Activated T-cell treated with anti-CD3 and anti-CD28 coated beads, Interleukin-2, amount 50 U/mL, for 72 hours (primary cell): ENCODE measurements at places on chromosomes 11 and 22.
A peak's percentile ranks its signal among the peaks of the same experiment; 100 is the strongest.

DNA sequence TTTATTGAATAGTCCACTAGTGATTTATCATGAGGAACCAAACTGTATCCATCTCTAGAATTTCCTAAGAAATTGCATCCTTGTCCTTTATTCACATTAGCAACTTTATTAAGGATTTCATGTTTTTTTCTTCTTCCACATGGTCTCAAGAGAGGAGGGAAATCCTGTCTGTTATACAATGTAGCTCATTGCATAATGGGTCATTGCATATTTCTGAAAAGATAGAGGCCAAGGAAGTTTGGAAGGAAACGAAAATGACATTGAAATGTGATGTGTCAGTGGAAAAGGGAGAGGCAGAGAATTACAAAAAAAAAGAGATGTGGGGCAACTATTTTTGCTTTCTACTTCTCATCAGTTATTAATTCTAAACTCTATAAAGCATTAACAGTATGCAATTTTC lies 353.1 kb downstream of the METTL15 start:
- no peak for DNase-seq

- DNase-seq: no peak
Observed at GRCh38 chr11:132343445-132344175, 973.2 kb downstream of the NTM start.

DNA sequence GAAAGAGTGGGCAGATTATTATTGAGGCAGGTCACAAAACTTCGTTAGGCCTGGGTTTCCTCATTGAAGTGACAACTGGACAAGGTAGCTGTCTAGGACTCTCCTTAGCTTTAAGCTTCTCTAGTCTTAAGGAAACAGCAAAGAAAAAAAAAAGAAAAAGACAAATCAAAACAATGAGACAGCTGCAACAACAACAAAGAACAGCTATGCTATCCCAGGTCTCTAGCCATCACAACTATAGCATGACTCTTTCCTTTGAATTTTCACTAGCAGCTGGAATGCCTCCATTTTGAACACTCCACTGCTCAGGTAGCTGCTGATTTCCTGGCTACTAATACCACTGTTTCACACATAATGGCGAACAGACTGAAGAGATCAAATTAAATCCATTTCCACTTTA lies 302.4 kb upstream of the SORL1-AS1 start:
- DNase-seq: no peak

GRCh38 chr11:13292970-13293369 lies 15.4 kb downstream of the BMAL1 start:
- DNase-seq: no peak

DNA sequence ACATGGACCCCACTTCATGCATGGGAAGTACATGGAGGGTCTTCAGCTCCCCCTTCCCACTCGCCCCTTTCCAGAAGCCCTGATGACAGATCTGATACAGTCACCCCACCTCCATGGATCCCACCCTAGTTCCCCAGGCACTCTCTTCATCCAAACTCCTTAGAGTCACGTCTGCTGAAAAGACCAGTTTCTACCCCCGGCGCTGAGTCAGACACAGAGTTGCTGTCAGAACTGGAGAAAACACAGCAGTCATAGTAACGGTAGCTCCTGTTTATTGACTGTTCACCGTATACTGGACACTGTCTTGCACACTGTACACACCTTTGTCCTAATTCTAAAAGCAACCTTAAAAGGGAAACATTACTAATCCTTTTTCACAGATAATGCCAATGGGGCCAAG lies 29.1 kb downstream of the DRD2 start:
- peak; percentile 12 for DNase-seq
